Common myeloid progenitor, CD34-positive (primary cell): ENCODE measurements at places on chromosomes 6 and 20.
A peak's percentile ranks its signal among the peaks of the same experiment; 100 is the strongest.

DNA sequence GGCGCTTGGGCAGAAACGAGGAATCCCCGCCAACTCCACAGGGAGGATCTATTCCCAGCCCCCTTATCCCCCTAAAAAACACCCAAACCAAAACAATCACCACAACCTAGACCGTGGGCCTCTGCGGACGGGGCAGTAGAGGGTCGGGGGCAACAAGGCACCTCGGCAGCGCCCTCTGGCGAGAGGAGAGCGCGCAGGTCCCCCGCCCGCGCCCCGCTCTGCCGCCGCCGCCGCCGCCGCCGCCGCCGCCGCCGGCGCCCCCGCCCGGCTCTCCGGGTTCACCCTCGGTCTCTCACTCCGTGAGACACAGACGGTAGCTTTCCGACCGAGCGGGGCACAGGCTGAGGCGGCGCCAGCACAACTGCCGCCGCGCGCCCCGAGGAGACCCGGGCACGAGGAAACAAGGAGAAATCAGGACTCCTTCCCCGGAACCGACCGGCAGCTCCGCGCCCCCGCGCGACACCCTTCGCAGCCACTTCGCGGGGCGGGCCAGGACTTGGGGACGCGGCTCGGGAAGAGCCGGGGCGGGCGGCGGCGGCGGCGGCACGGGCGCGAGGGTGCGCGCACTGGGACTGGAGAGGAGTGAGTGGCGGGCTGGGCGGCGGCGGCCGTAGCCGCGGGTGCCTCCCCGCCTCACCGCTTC, at the start of gene SLC35F1:
Gene SLC35F1, plus strand, starts transcription at position 307 of the 643 bp plus-strand sequence.
- peak; percentile 58 for DNase-seq

- no peak for DNase-seq
Measured at GRCh38 chr6:21295506-21296240, 297.9 kb upstream of the SOX4 start.

- peak; percentile 33 for DNase-seq
Measured at GRCh38 chr20:20446001-20446400, 78.1 kb downstream of the INSM1 start.

DNA sequence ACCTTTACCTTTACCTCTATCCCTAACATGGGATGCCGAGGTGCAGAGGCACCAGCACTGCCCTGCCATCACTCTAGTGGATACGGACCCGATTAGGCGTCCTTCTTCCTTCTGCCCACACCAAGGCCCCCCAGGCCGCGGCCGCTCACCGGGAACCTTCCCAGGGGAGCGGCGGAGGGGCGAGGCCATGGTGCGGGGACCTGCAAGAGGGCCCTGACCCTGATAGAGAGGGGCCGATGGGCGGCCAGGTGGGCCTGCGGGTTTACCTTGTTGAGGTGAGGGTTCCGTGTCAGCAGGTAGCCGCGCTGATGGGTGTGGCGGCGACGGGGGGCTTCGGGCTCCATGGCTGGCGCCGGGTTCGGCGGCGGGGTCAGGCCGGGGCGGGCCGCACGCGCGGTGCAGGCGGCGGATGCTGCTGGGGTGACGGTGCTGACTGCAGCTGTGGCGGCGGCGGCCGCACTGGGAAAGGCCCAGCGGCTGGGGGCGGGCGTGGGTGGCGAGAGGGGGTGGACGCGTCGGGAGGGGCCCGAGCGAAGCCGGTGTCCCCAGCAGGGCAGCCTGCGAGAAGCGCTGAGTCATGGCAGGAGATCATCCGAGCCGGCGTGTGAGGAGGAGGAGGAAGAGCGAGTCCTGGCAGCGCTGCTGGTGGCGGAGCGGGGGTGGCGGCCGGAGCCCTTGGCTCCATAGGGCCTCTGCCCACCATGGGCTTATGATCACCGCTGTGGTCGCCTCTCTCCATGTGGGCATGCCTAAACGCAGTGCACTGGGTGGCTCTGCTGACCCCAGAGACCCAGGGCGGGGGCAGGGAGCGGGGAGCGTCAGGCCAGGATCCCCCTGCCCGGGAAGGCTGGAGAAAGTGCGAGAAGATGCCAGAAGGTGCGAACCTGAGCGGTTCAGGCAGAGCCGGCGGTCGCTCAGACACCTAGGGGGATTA, at the start of gene ME1:
Gene ME1, minus strand, starts transcription at position 441 of the 934 bp plus-strand sequence. Its CDS starts 97 bp downstream, at position 344.
- peak; percentile 71 for DNase-seq

GRCh38 chr20:20022498-20022897, 5.3 kb downstream of the NAA20 start:
- peak; percentile 17 for DNase-seq

GRCh38 chr6:100161782-100162365, 167.9 kb upstream of the MCHR2 start:
- DNase-seq: no peak
